ENCODE measurements at places on chromosomes 6 and 20.
A peak's percentile ranks its signal among the peaks of the same experiment; 100 is the strongest.

GRCh38 chr6:5181510-5182317 is 79.0 kb downstream of the LYRM4 start:
- no peak for DNase-seq

DNA sequence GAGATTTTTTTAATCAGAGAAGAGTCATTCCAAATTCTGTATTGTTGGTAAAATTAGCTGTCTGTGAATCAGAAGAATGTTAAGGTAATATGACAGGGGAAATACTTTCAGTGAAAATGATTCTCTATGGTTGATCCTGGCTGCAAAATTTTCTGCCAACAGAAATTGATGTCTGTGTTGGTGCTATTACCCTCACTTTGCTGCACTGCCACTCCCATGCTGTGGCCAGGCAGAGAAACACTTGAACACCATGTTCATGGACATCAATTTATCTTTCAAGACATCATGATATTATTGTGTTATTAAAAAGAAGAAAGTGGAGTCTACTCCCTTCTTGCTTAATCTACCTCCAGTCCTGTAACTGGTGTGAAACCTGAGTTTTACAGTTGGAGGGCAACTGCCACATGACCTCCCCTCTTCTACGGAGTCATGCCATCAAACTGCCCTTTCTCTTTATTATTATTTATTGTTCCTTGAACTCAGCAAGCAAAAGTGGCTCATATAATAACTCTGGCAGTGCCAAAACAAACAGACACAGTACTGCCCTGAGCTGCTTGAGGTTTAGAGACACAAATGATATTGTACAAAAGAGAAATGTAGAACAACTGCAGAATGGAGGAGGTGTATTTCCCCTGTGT is 288.0 kb upstream of the JAG1 start:
- DNase-seq = no peak

DNA sequence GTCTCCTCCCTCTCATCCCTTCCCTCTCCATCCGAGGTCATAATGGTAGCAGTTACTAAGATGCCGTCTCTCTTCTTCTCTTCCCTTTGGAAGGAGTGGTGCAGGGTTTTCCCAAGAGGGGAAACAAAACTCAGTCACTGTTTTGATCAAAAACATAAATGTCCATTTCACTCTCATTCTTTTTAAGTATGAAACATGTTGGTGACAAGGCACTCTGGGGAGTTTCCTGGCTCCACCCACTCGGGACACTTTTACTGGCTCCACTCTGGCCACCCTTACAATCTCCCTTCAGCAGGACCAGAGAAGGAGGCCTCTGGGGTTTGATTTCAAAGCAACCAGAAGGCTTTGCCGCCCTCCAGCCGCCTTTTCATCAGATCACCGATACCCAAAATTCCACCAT is 57.0 kb downstream of the FGD2 start:
- DNase-seq = no peak

DNA sequence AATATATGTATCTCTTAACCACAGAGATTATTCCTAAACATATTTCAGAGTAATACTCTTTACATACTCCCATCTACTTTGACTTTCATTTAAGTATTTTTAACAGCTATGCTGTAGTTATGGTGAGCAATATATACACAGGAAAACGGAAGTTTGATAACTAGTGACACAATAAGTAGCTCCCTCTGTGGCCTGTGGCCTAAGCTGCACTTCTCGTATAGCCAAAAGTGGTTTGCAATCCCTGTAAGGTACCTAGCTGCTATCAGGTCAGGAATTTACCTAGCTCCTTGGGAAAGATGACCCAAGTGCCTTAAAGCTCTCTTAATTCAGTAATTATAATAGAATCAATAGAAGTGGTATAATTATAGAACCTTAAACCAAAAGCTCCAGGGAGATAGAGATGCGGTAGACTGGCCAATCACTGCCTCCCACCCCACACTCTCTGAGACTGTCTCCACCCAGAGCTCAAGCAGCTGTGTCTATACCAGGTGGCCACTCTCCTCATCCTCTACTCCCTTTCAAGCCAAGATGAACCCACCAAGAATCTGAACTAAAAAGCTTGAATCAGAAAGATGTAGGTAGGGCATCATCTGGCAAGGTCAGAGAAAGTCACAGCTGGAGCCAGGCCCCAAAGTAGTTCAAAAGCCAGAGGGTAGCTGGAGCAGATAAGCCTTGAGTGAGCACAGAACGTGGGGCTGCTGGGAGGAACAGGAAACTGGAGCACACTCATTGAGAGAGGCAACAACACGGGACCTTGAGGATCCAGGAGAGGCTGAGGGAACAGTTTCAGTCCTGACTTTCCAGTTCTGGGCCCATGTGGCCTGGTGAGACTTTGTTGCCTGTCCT is 84.9 kb upstream of the ASF1A start:
- no peak for DNase-seq

GRCh38 chr20:47099825-47100441 is 205.3 kb downstream of the EYA2 start:
- DNase-seq = no peak

GRCh38 chr6:15888798-15889772 is 226.3 kb upstream of the DTNBP1 start:
- no peak for DNase-seq

DNA sequence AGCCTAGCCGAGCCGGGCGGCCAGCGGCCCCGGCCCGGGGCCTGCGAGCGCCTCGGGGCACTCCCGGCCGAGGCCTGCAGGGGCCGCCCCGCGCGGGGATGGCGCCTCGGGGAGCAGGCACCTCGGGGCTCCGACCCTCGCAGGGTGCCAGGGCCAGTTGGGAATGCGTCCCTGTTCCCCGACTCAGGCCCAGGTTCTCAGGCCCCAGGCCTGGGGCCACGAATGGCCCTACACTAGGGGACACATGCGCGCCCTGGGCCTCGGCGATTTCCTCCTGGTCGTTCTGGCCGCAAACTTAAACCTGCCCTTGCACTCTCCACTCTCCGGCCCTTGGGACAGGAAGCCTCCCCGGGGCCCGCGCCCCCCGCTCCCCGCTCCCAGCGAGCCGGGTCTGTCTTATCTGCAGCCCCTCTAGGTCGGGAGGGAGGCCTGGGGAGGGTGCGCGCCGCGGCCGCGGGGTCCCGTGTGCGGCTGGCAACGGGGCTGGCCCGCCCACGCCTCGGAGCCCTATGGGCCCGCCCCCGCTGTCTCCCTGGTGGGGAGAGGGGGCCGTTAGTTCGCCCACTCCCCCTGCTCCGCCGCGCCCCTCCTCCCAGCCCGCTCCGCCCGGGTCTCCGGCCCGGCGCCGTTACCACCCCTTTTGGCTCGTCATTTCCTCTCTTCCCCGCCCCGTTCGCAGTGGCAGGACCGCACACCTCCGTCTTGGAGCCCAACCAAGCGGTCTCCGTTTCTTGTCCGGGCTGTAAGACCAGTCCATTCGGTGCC is 611 bp downstream of the NFYA start:
- no peak for DNase-seq

DNA sequence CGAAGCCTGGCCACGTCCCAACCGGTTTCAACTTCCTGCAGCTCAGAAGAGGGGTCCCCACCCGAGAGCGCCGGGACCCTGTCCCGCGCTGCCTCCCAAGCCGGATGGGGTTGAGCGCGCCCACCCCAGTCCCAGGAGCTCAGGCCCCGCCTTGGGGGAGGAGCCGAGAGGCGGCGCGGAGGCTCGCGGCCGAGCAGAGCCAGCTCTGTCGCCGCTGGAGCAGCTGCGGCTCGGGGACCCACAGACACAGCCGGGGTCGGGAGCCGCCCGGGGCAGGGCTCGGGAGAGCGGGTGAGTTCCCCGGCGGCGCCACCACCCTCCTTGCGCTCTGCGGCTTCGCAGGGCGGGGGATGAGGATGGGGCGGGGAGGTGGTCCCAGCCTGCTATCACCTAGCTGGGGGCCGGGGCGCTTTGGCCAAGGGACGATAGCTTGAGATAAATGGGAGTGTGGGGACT is at the start of gene PPP1R16B:
Gene PPP1R16B, plus strand, starts transcription at position 196 of the 456 bp plus-strand sequence. CDS start 30,229 bp downstream, outside the sequence.
- DNase-seq = peak; percentile 71

DNA sequence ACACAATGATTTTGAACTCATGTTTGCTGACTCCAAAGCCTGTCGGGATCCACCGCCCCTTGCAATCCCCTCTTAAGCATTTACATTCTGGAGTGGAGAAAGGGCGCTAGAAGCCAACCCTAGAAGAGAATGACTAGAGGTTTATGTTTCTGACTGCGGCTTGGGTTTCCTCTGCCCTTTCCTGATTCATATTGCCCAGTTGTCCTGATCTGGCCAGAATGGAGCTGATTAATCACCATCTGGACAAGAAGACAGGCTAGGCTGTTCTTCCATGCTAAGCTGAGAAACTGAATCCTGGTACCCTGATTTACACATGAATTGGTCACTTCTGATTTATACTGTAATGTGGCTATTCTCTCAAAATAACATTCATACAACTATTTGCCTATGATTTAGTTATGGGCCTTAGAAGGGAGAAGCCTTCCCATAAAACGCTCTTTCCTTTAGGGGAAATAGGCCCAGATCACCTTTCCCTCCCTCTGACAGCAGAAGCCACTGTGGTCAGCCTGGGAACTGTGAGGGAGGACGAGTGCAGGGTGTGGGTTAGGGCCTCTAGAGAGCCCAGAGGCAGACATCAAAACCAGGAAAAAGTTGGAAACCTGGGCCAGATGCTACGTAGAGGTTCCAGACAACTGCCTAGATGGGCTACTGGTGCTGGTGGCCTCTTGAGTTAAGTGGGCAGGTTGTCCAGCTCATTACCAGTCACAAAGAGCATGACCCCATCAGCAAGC is 199.2 kb upstream of the PRDM1 start:
- no peak for DNase-seq

DNA sequence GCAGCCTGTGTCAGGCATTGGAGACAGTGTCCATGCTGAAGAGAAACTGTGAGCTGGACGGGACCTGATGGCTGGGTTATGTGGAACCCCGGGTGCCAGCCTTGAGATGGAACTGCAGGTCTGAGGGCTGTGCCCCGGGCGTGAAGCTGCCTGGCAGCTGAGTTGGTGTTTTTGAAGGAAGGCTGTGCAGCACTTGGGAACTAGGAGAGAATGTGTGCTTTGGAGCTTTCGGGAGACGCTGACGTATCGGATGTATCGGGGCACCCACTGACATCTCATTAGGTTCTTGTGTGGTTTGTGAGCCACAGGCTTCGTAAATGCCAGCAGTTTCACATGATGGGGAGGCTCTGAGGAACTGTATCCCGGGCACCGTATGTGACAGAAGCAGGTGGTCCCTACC is 2.2 kb downstream of the DLGAP4 start:
- DNase-seq = no peak

GRCh38 chr20:50379049-50379990 is 130.9 kb upstream of the PTPN1 start:
- DNase-seq = no peak

Measured in hippocampal formation (tissue), 2 donors.